ENCODE measurements at places on chromosomes 1 and 21. TPM values are rescaled to one million over a fixed set of nuclear protein-coding genes. Genes with fewer than 3 reads are reported as not detected.

FAM167B gene
- total RNA-seq: 3.2 TPM

S100A4 gene
- 39.6 TPM for total RNA-seq

FMN2 gene
- 2.0 TPM for total RNA-seq

F5 gene
- not detected for total RNA-seq

CATSPERE gene
- total RNA-seq: 0.45 TPM

IVL gene
- total RNA-seq: not detected

IL22RA1 gene
- 0.21 TPM for total RNA-seq

SERPINC1 gene
- total RNA-seq: not detected

DISP1 gene
- 4.3 TPM for total RNA-seq

TFF2 gene
- not detected for total RNA-seq

WNT4 gene
- 1.4 TPM for total RNA-seq

PLA2G2A gene
- 0.69 TPM for total RNA-seq

JTB gene
- total RNA-seq: 91.1 TPM

HFM1 gene
- total RNA-seq: 0.99 TPM

RGS4 gene
- 0.74 TPM for total RNA-seq

TNFRSF14 gene
- total RNA-seq: 0.50 TPM

THEMIS2 gene
- 12.4 TPM for total RNA-seq

PADI4 gene
- not detected for total RNA-seq
